Neural cell (in vitro differentiated cells): ENCODE measurements at places on chromosomes 5 and 9. TPM values are rescaled to one million over a fixed set of nuclear protein-coding genes. Genes with fewer than 3 reads are reported as not detected.

KCNT1 gene
- 0.67 and 0.74 TPM in 2 replicates for polyA plus RNA-seq

KLHL3 gene
- polyA plus RNA-seq = 10.9 and 12.9 TPM in 2 replicates

PFN3 gene
- polyA plus RNA-seq = not detected in 2 replicates

SH3PXD2B gene
- 11.7 and 18.7 TPM in 2 replicates for polyA plus RNA-seq

PHF24 gene
- polyA plus RNA-seq = 1.8 and 2.4 TPM in 2 replicates

ADAMTSL2 gene
- 0.30 and 0.85 TPM in 2 replicates for polyA plus RNA-seq

P4HA2 gene
- 1.4 and 1.8 TPM in 2 replicates for polyA plus RNA-seq

SPINK7 gene
- not detected in 2 replicates for polyA plus RNA-seq

GAPT gene
- polyA plus RNA-seq = not detected in 2 replicates

ROR2 gene
- 0.33 and 0.74 TPM in 2 replicates for polyA plus RNA-seq

ST8SIA4 gene
- 14.9 and 15.6 TPM in 2 replicates for polyA plus RNA-seq

PCDHGA8 gene
- polyA plus RNA-seq = 0.19 and 0.38 TPM in 2 replicates

NUTM2F gene
- polyA plus RNA-seq = 0.68 and 1.5 TPM in 2 replicates

CCDC192 gene
- polyA plus RNA-seq = not detected in 2 replicates

RNF183 gene
- not detected in 2 replicates for polyA plus RNA-seq

TRPM6 gene
- not detected in 2 replicates for polyA plus RNA-seq

DROSHA gene
- 88.5 and 109 TPM in 2 replicates for polyA plus RNA-seq

CNTNAP3B gene
- 9.7 and 12.6 TPM in 2 replicates for polyA plus RNA-seq

ZNF618 gene
- polyA plus RNA-seq = 7.1 and 10.3 TPM in 2 replicates

TMEM171 gene
- polyA plus RNA-seq = not detected in 2 replicates

RAPGEF1 gene
- 23.6 and 43.0 TPM in 2 replicates for polyA plus RNA-seq

TLX3 gene
- polyA plus RNA-seq = not detected in 2 replicates

IRGM gene
- polyA plus RNA-seq = 0.28 TPM in 1 of 2 replicates, not detected in the other

SLC31A1 gene
- polyA plus RNA-seq = 7.0 and 7.4 TPM in 2 replicates

GABRP gene
- not detected in 2 replicates for polyA plus RNA-seq

TTLL11 gene
- polyA plus RNA-seq = 8.0 and 8.4 TPM in 2 replicates

TUSC1 gene
- 2.5 and 3.8 TPM in 2 replicates for polyA plus RNA-seq

CSF1R gene
- not detected in 2 replicates for polyA plus RNA-seq

PKD2L2 gene
- polyA plus RNA-seq = not detected in 2 replicates

PCDHB2 gene
- 103 and 105 TPM in 2 replicates for polyA plus RNA-seq

PDE8B gene
- polyA plus RNA-seq = 0.10 and 0.22 TPM in 2 replicates

IRF1 gene
- 0.67 and 0.96 TPM in 2 replicates for polyA plus RNA-seq

TNC gene
- 0.52 and 2.1 TPM in 2 replicates for polyA plus RNA-seq

SPATA31C1 gene
- polyA plus RNA-seq = not detected in 2 replicates

SOX30 gene
- not detected in 2 replicates for polyA plus RNA-seq

CAMK4 gene
- 15.6 and 16.6 TPM in 2 replicates for polyA plus RNA-seq

KIF27 gene
- polyA plus RNA-seq = 7.1 and 8.8 TPM in 2 replicates

NELFB gene
- polyA plus RNA-seq = 64.7 and 82.2 TPM in 2 replicates

LHX3 gene
- not detected in 2 replicates for polyA plus RNA-seq

SIL1 gene
- polyA plus RNA-seq = 4.7 and 72.2 TPM in 2 replicates

ANKRD34B gene
- 0.08 and 0.32 TPM in 2 replicates for polyA plus RNA-seq

SEMA4D gene
- 34.0 and 40.9 TPM in 2 replicates for polyA plus RNA-seq

CNTLN gene
- polyA plus RNA-seq = 3.8 and 5.0 TPM in 2 replicates

IL7R gene
- 0.10 TPM in 1 of 2 replicates, not detected in the other for polyA plus RNA-seq

GRIA1 gene
- 59.6 and 68.9 TPM in 2 replicates for polyA plus RNA-seq

ZFP37 gene
- 28.2 and 35.4 TPM in 2 replicates for polyA plus RNA-seq

SMIM32 gene
- 3.6 and 4.9 TPM in 2 replicates for polyA plus RNA-seq

ORM2 gene
- polyA plus RNA-seq = not detected in 2 replicates

NDUFS6 gene
- polyA plus RNA-seq = 72.0 and 73.5 TPM in 2 replicates

MAP3K1 gene
- 22.8 and 26.4 TPM in 2 replicates for polyA plus RNA-seq

WDR38 gene
- not detected in 2 replicates for polyA plus RNA-seq

CAPSL gene
- polyA plus RNA-seq = 2.3 TPM in 1 of 2 replicates, not detected in the other

CLK4 gene
- polyA plus RNA-seq = 93.9 and 115 TPM in 2 replicates

OLFML2A gene
- 0.15 and 0.48 TPM in 2 replicates for polyA plus RNA-seq

IL33 gene
- polyA plus RNA-seq = not detected in 2 replicates
